ENCODE measurements at places on chromosomes 6 and 20. TPM values are rescaled to one million over a fixed set of nuclear protein-coding genes. Genes with fewer than 3 reads are reported as not detected.

BCAS1 gene
- 0.20 TPM for total RNA-seq

ELOVL2 gene
- total RNA-seq: 1.6 TPM

PACRG gene
- total RNA-seq: 1.7 TPM

PM20D2 gene
- 13.8 TPM for total RNA-seq

SLC22A16 gene
- not detected for total RNA-seq

GRCh38 chr20:1241456-1241855 is 15.6 kb downstream of the RAD21L1 start:
- DNase-seq: no peak

DNA sequence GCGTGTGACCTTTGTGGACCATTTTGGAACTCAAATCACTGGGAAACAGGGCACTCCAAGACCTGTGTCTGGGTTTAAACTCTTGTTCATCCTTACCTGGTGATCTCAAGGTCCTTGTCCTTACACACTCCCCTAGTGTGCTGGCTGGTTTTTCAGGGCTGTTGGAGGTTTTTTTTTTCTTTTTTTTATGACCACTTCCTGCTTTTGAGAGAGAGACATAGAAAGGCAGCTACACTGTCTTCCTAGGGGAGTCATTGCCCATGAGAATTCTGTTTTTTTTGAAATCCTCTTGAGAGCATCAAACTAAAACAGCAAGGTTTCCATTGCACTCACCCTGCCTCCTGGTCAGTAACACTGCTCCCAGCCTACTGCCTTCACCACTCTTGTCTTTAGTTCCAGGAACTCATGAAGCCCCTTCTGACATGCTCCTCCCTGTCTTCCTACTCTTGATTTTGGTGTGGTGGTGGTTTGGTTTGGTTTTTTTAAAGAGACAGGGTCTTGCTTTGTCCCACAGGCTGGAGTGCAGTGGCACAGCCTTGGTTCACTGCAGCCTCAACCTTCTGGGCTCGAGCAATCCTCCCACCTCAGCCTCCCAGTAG is 28.6 kb downstream of the PRPH2 start:
- DNase-seq: no peak

DNA sequence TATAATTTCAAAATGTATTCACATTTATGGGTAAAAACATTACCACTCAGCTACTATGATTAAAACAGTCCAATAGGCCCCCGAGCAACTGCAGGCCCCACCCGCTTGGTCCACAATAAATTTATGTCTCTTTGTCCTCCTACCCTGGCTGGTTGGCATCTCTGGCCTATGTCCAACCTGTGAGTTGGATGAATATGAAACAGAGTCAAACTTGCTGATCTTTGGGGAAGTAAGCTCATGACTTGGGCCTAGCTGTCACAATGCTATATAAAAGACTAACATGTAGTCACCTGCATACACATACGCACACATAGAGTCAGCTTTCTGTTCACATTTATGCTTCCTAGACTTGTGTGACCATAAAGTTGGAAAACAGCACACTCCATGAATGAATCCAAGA is 20.5 kb downstream of the MAP7 start:
- no peak for DNase-seq

DNA sequence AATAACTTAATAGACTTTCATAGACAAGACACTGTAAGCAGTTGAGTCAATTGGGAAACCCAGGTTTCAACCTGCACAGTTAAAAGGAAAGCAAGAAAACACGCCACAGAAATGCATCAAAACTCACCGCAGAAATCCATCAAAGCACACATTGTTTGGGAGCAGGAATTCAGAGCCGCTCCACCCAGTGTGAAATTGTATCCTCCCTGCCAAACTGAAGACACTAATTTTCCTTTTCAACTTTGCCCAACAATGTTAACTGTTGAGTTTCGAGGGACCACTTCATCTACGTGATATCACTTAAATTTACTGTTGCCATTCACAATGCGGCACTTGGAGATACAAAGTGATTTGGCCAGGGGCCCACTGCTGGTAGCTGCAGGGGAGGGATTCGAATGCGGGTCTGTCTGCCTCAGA is 92.7 kb downstream of the DACT2 start:
- DNase-seq: no peak

DNA sequence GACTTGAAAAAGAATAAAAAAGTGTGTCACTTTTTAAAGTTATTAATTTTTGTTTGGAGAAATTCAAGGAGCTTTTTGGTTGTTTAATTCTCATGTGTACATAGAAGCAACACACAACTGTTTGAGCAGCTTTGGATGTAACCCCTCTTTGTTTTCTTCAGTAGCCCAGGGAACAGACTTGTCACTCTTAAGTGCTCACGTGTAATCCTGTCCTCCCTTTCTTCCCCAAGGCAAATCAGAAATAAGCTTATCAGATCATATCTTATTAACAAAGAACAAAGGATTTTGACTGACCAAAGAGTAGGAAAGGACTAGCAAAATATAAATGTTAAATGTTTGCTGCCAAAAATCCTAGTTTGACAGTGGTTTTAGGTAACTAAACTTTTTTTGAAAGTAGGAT is 7.3 kb upstream of the FLRT3 start:
- DNase-seq: no peak

GRCh38 chr6:18039481-18039880 is 52.0 kb upstream of the KIF13A start:
- DNase-seq: no peak

DNA sequence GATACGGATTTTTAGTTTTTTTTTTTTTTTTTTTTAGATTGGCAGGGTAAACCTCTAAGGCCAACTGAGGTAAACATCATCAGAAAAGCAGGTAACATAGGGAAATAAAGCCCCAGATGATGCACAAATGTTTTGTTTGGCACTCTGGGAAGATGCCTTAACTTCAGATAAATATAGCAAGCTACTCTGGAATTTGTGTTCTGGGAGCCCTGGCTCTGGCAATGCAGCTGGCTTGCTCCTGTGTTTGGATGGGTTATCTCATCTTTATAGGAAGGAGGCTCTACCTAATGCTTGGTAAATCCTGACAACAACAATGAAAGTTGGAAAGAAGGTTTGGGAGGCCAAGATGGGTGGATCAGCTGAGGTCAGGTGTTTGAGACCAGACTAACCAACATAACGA is 77.4 kb downstream of the GFOD1 start:
- DNase-seq: no peak

DNA sequence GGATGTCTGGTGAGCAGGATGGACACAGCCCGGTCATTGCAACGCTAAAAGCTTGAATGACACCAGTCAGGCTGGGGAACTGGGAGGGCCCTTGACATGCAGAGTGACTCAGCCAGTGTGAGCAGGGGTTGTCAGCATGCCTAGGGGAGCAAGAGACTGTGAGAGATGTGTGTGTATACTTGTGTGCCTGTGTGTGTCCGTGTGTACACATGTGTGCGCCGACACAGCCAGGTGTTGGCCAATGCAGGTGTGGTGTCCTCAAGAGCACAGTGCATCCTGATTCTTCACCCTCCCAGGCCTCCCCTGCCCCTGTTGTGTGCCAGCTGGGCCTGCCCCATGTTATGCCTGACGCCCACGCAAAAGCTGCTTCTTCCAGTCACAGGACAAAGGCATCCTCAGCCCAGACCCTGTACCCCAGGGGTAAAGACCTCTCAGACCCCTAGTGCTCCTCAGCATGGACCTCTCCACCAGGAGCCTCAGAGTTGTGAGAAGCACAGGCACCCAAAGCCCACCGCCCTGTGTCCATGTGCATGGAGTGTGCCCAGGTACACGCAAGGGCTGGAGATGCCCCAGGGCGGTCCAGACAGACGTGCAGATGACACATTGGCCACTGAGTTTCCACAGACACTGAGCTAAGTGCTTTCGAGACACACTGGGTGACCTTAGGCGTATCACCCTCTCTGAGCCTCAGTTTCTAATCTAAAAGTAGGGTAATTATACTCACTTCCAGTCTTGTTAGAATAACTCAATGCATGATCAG is 16.6 kb downstream of the NRSN2 start:
- no peak for DNase-seq

GRCh38 chr6:153172815-153173214 is 41.7 kb upstream of the RGS17 start:
- no peak for DNase-seq

- no peak for DNase-seq
These were observed 104.4 kb upstream of the SALL4 start for GRCh38 chr20:51906679-51907078.

- no peak for DNase-seq
These were observed 14.4 kb downstream of the GMPR start for GRCh38 chr6:16252686-16253299.

- DNase-seq: no peak
These were observed 44.8 kb downstream of the ITPR3 start for GRCh38 chr6:33665957-33666356.

DNA sequence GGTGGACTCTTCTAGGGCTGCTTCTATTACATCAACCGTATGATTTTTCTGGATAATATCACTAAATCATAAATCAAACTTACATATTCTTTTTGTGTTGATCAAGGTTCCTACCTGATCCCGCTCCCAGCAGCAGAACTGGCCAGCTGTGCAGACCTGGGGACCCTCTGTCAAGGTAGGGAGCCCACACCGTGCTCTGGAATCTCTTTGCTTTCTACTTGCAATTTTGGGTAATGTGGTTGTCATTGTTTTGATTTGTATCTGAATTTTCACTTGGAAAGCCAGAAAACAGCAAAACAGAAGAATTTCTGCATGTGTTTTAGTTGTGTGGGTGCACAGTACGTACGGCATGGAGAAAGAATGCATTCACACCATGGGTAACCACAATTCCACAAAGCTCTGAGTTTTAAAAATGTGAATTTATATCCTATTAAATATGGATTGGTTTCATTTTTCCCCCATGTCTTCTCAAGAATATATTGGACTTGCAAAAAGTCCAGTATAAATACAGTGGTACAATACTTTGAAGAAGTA is 80.1 kb downstream of the ADGRG6 start:
- no peak for DNase-seq

DNA sequence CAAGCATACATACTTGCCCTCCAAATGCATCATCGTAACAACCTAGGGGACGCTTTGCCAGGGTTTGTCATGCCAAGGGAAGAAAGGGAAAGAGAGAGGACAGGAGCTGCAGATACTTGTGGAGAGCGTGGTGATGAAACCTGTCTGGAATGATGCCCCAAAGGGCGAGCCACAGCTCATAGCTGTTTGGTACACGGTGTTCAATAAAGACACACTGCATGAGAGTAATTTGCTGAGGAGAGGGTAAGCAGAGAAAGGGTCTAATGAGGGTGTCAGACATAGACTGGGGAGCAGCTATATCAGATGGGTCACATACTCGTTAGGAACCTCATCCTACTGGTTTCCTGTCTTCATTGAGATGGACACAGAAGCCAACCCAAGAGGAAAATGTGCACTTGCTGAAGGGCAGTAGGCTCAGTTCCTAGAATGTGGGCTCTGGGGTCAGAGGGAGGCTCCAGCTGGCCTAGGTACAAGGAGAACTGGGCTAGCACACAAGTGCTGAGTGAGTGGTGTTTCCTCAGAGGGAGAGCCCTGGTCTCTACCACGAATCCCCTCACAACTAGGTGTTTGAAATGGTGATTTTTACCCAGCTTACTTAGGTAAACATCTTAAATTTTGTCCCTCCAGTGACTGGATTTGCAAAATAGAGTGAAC is 5.2 kb upstream of the FOXO3 start:
- no peak for DNase-seq

DNA sequence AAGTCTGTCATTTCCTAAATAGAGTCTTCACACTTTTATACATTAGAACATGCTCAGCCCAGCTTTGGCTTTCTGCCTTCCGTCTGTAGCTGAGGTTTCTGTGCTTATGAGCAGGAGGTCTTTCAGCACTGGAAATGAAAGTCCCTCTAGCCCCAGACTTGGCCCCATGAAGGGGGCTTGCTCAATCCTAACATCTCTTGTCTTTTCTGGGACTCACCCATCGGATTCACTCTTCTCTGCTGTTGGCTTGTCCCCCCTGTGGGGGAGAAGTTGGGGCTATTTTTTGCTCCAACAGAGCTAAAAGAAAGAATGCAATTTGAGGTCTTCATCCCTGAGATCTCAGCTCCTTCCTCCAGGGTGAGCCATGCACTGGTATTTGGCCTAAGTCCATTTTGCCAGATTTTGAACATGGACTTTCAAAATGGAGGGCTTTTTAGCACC is 177.7 kb downstream of the MRPL14 start:
- DNase-seq: peak; percentile 25

Data from mesothelial cell of epicardium (in vitro differentiated cells).